ENCODE measurements at places on chromosomes 5 and 9.
A peak's percentile ranks its signal among the peaks of the same experiment; 100 is the strongest.

- peak within 1 kb of the TSS; percentile 56 for H3K27ac ChIP-seq
- no peaks in the 10 kb centered on the region for H3K27me3 ChIP-seq
- no peak for DNase-seq
- peak within 1 kb of the TSS; percentile 51 for H3K4me3 ChIP-seq
- H3K4me1 ChIP-seq = peaks cover 14% of the 10 kb centered on the region
Observed at GRCh38 chr9:129665389-129665775, at the start of gene PRRX2. Gene PRRX2 (plus strand): TSS chr9:129665647. CDS start chr9:129665868, 221 bp downstream.

- no peak overlapping the region for H3K4me3 ChIP-seq
- no peaks in the 10 kb centered on the region for H3K4me1 ChIP-seq
- no peaks in the 10 kb centered on the region for H3K27me3 ChIP-seq
- no peak overlapping the region for H3K27ac ChIP-seq
Observed at GRCh38 chr9:114434878-114435311, 47.1 kb upstream of the AKNA start.

- H3K4me3 ChIP-seq = no peak overlapping the region
- H3K36me3 ChIP-seq = no peaks in the 10 kb centered on the region
- no peaks in the 10 kb centered on the region for H3K27me3 ChIP-seq
- H3K27ac ChIP-seq = no peak overlapping the region
- no peak for DNase-seq
Observed at GRCh38 chr5:111517853-111518501, 5.6 kb upstream of the STARD4 start.

- H3K36me3 ChIP-seq = no peaks in the 10 kb centered on the region
- H3K27ac ChIP-seq = no peak overlapping the region
- no peaks in the 10 kb centered on the region for H3K27me3 ChIP-seq
- no peak for DNase-seq
Observed at GRCh38 chr9:76092572-76092971, 202.1 kb downstream of the PCSK5 start.

DNA sequence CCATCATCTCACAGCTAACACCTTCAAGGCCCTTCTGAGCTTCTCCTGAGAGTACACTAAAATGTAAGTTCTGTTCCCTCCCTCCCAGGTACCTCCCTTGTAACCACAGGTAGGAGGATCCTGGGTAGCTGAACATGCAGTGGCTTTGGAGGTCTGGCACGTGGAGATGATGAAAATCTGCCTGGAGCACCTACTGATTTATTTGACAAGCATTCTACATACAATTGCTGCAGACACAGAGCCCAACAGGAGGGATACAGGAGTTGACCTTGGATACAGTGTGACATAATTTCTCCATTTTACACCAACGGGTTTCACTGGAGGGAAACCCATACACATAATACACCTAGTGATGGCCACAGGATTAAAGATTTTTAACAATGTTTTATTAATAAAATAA lies 478.7 kb downstream of the SEMA5A start:
- no peak for DNase-seq
- H3K27ac ChIP-seq = no peak overlapping the region
- no peaks in the 10 kb centered on the region for H3K36me3 ChIP-seq
- no peaks in the 10 kb centered on the region for H3K4me1 ChIP-seq
- H3K4me3 ChIP-seq = no peak overlapping the region

GRCh38 chr5:168879331-168879730 lies 300.2 kb upstream of the PANK3 start:
- no peak overlapping the region for H3K27ac ChIP-seq
- H3K36me3 ChIP-seq = no peaks in the 10 kb centered on the region
- no peaks in the 10 kb centered on the region for H3K27me3 ChIP-seq

GRCh38 chr5:170545313-170545712 lies 41.5 kb downstream of the KCNIP1 start:
- H3K4me1 ChIP-seq = no peaks in the 10 kb centered on the region
- no peak overlapping the region for H3K27ac ChIP-seq

DNA sequence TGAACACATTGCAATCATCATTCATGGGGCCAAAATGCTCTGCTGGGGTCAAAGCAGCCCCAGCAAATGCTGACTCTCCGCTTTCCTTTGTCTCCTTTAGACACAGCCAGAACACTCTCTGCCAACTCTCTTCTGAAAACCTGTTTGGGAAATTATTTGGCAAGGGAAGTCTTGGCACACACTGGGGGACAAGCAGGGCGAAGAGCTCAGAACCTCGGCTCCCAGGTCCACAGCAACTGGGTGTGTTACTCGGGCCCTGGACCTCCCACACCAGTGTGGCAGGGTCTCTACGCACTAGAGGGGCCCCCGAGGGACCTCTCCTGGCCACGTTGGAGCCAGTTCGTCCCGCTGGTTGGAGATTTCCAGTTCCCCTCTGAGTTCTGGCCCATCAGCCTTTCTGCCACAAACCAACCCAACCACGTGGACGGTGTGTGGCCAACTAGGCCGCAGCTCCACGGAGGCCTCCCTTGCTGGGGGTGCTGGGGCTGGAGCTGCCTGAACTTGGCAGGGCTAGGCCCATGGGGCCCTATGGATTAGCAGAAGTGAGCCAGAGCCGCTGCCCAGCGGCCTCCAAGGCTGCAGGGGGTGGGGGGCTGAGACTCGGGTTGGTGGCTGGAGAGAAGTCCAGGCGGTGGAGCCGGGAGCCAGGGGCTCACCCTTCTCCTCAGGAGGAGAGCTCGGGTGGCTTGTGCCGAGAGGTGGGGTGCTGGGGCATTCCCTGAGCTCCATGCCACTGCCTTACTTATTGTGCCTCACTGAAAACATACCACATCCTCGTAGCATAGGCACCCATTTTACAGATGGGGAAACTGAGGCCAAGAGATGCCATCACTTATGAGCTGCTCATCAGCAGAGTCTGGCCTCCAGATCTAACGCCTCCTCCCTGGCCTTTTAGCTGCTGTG lies 46.8 kb upstream of the RNU6ATAC start:
- no peak overlapping the region for H3K4me3 ChIP-seq
- DNase-seq = no peak
- H3K27me3 ChIP-seq = no peaks in the 10 kb centered on the region
- peak overlapping the region; percentile 61 for H3K27ac ChIP-seq
- H3K4me1 ChIP-seq = peaks cover 19% of the 10 kb centered on the region

DNA sequence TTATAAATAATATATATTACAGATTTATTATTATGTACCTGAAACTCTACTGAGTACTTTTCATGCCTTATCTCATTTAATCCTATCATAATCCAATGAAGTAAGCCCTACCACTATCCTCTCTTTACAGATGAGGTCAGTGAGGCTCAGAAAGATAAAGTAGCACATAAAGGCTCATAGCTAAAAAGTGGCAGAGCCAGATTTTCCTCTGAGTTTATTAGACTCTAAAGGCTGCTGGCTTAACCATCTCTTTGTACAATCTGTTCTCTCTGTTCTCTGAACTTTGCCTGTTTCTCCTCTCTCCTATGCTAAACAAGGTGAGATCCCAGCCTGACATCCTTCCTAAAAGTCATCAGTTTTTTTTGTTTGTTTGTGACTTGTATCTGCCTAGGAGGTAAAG lies 311.2 kb downstream of the KCTD16 start:
- no peaks in the 10 kb centered on the region for H3K4me1 ChIP-seq
- DNase-seq = no peak
- no peaks in the 10 kb centered on the region for H3K27me3 ChIP-seq
- H3K4me3 ChIP-seq = no peak overlapping the region

GRCh38 chr5:131877873-131878272 lies 67.6 kb downstream of the MEIKIN start:
- H3K27me3 ChIP-seq = no peaks in the 10 kb centered on the region
- DNase-seq = no peak
- H3K4me3 ChIP-seq = no peak overlapping the region
- no peaks in the 10 kb centered on the region for H3K4me1 ChIP-seq
- no peak overlapping the region for H3K27ac ChIP-seq

DNA sequence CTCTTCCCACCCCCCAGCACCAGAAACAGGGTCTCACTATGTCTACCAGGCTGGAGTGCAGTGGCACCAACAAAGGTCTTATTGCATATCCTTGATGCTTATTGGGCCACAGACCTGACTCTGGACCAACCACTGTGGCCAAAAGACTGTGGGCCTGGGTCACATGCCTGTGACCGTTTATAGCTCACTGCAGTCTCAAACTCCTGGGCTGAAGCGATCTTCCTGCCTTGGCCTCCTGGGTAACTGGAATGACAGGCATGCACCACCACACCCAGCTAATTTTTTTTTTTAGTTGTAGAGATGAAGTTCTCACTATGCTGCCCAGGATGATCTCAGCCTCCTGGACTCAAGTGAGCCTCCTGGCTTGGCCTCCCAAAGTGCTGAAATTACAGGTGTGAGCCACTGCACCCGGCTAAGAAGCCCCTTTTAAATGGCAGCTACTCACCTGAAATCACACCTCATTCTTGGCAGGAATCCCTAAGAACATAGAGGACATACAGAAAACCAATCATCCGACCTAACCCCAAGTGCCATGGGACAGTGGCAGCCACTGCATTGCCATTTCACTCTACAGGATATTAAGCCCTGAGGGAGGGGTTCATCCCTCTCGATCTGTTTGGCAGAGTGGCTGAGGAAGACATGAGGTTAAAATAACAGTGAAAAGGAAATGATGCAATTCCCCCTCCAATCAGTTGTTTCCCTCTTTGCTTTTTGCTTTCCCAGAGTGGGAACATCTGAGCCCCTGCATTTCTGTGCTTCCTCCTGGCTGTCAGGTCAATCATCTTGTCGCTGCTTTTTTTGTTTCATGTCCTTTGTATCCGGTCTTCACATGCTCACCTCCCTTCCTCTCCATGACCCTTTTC lies 74.6 kb downstream of the LRRC70 start:
- H3K4me1 ChIP-seq = no peaks in the 10 kb centered on the region
- DNase-seq = no peak
- no peak overlapping the region for H3K4me3 ChIP-seq
- H3K27ac ChIP-seq = no peak overlapping the region
- H3K36me3 ChIP-seq = no peaks in the 10 kb centered on the region
- no peaks in the 10 kb centered on the region for H3K27me3 ChIP-seq

DNA sequence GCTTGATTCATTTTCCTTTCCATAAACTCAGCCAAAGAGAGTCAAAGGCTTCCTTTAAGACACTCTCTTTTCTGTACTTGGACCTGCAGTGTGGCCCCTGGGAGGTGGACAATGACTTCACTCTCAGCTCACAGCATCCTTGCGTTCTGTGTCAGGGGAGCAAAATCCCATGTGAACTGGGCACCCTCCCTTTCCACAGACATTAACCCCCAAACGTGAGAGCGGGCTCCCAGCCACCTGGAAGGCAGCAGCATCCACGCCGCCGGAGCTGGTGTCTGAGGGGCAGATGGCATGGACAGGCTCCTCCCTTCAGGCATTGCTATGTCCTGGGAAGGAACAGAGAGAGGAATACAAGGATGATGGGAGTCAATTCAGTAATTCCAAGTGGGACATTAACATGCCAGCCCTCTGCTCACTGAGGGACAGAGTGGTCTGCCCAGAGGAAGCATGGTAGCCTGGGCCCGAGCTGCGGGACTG lies 39.5 kb downstream of the TRIP13 start:
- H3K4me1 ChIP-seq = peaks cover 4% of the 10 kb centered on the region
- peak overlapping the region; percentile 45 for H3K27ac ChIP-seq
- DNase-seq = no peak

DNA sequence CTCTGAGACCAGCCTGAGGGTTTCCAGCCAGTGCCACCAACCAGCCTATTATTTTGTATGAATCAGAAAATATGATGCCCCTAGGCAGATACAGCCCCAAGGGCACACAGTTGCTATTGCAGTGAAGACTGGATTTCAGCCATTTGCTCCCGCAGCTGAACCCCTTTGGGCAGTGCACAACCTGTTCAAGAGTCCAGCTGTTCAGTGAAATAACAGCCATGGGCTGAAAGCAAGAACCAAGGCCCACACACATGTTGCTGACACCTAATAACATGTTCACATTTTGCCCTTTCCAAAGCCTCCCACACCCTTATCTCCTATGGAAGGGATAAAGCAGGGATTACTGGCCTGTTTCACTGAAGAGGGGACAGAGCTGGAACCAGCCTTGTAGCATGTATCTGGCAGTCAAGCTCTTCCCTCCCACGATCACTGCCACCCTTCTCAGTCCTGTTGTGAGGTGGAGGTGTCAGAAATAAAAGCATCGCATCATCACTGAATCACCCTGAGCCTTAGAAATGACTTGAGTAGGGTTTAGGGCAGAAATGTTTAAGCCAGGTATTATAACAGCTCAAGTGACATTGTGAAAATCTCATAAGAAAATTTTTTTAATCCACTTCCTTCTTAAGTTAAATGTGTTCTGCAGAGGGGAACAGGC lies 137.1 kb upstream of the FSTL4 start:
- H3K27ac ChIP-seq = no peak overlapping the region
- H3K27me3 ChIP-seq = no peaks in the 10 kb centered on the region
- no peaks in the 10 kb centered on the region for H3K4me1 ChIP-seq
- H3K4me3 ChIP-seq = no peak overlapping the region
- no peak for DNase-seq

DNA sequence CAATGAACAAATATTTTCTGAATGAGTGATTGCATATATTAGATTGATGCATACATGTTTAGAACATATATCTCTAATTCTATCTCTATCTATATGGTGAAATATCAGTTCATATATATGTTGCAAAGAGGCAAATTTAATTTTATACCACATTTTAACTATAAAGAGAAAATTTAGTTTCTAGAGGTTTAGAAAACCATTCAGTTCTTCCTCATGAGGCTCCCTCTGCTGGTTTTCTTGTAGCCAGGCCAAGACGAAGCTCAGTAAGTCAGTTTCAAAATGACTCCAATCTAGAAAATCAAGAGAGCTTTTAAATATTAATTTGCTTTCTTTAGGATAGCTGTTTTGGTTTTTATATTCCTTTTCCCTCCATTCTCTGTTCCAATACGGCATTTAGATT lies 312.1 kb downstream of the TMEM232 start:
- H3K36me3 ChIP-seq = no peaks in the 10 kb centered on the region
- H3K4me1 ChIP-seq = no peaks in the 10 kb centered on the region
- H3K27me3 ChIP-seq = no peaks in the 10 kb centered on the region
- no peak for DNase-seq
- H3K27ac ChIP-seq = no peak overlapping the region
